A549 treated with RU486 at 1 μM for 4 hours (cell line): ENCODE measurements at places on chromosomes 7 and 10. TPM values are rescaled to one million over a fixed set of nuclear protein-coding genes. Genes with fewer than 3 reads are reported as not detected.

OR2A1 gene
- total RNA-seq = not detected in 5 replicates

ADCY1 gene
- 1.3 to 2.7 TPM (median 2.2 TPM) in 5 replicates for total RNA-seq

NPFFR1 gene
- total RNA-seq = 0.01 TPM in 1 of 5 replicates, not detected in the others

SEC61G gene
- 225 to 452 TPM (median 365 TPM) in 5 replicates for total RNA-seq

PRR15 gene
- total RNA-seq = 1.5 to 2.6 TPM (median 2.3 TPM) in 5 replicates

LFNG gene
- 7.9 to 16.6 TPM (median 13.2 TPM) in 5 replicates for total RNA-seq

MCM10 gene
- total RNA-seq = 22.7 to 28.8 TPM (median 24.4 TPM) in 5 replicates

CLRN3 gene
- total RNA-seq = 0.23 TPM in 1 of 5 replicates, not detected in the others

CLIP2 gene
- total RNA-seq = 15.3 to 23.2 TPM (median 17.7 TPM) in 5 replicates

SPDYE2B gene
- total RNA-seq = not detected in 5 replicates

SH2B2 gene
- total RNA-seq = 1.7 to 3.7 TPM (median 3.3 TPM) in 5 replicates

TMEM196 gene
- total RNA-seq = not detected in 5 replicates

NME8 gene
- total RNA-seq = not detected in 5 replicates

AMPH gene
- not detected in 5 replicates for total RNA-seq

CYP2C19 gene
- total RNA-seq = not detected in 5 replicates

ASZ1 gene
- not detected in 5 replicates for total RNA-seq

PRPS1L1 gene
- not detected in 5 replicates for total RNA-seq

UPK3BL2 gene
- total RNA-seq = 1.6 to 2.3 TPM (median 2.0 TPM) in 5 replicates

SLC26A3 gene
- total RNA-seq = not detected in 5 replicates
